NCI-H510A treated with DMSO at 0.1 percent for 48 hours (cell line): ENCODE measurements at places on chromosomes 2 and 18.

GRCh38 chr2:10402653-10403215 lies 45.4 kb downstream of the ODC1 start:
- DNase-seq, result no peak

DNA sequence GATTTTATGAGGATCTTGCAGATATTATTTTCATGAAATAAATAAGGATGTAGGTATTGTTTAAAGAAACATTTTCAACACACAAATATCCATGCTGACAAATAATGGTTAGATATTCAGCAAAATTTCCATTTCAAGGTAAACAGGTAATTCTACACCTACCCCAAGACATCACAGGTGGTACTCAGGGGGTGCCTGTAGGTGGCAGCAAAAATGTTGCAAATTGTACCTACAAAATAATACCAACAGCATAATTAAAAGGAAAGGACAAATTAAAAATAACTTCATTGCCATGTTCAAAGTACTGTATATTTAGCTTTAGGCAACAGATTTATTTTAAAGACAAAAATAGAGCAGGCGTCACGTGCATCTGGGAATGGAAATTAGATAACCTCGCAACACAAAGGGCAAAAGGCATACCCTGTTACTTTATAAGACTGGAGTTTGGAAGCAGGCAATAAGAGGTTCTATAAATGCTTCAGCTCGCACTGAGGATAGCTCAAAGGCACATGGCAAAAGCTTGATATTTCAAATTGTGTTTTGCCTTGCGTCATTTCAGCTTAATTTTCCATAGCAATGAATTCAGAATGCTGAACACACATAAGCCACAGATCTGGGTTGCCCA lies 630.5 kb downstream of the TDRD15 start:
- DNase-seq, result peak; percentile 12

DNA sequence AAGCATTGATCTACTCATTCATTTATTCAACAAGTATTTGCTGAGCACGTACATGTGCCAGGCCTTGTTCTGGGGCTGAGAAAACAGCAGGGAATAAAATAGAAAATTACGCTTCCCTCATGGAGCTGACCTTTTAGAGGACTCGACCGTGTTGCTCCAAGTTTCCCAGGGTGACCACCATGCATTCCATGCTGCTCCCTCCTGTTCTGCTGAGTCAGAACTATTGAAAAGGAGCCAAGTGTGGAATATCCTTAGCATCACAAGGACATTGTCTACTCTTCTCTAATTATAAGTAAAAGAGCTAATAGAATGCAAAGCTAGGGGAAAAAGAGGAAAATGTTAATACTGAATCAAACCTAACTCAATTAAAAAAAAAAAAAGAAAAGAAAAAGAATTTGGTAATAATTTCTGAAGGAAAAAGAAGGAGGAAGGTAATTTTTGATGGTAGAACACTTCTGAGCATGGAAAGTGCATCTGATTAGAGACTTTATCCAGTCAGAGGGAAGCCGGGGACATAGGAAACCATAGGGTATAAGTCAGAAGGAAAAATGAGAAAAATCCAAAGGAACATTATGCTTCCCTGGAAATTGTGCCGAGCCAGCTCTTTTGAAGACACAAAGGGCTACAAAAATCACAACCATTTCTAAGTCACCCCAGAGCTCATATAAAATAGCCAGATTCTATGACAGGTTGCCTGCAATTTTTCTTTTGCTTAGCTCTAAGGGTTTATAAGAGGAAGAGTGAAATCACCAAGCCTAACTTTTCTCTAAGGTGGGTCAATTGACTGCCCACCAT lies 339.4 kb downstream of the RND3 start:
- no peak for DNase-seq

- DNase-seq, result peak; percentile 77
These were observed 2.7 kb downstream of the KLHL14 start for GRCh38 chr18:32770054-32770665.

- no peak for DNase-seq
These were observed 87.5 kb downstream of the TFCP2L1 start for GRCh38 chr2:121197369-121198091.

GRCh38 chr2:239726091-239726591 lies 299.0 kb downstream of the NDUFA10 start:
- DNase-seq, result no peak

DNA sequence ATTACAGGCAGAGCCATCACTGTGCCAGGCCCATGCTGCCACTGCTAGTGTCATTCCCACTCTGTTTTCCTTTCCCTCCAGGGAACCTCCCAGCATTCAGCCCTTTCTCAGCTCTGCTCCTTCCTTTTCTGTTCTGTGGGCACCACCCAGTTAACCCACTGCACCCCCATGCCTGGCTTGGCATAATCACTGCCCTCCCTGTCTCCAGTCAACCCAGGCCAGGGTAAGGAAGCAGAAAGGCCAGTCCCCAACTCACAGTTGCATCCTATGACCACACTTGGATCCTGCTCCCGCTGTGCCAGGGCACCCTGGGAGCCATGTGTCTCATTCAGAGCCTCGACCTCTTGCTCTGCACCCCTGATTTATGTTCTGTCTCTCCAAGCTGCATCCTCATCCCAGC lies 32.2 kb downstream of the DPYSL5 start:
- no peak for DNase-seq

- no peak for DNase-seq
These were observed 1246.0 kb upstream of the ACVR2A start for GRCh38 chr2:146598791-146599190.

- DNase-seq, result no peak
These were observed 63.4 kb upstream of the ADAM23 start for GRCh38 chr2:206379886-206380285.

- no peak for DNase-seq
These were observed 88.8 kb downstream of the GFPT1 start for GRCh38 chr2:69298261-69298660.

GRCh38 chr2:134869946-134870736 lies 31.7 kb downstream of the ACMSD start:
- DNase-seq, result no peak

GRCh38 chr2:64439194-64439593 lies 14.8 kb upstream of the LGALSL start:
- peak; percentile 22 for DNase-seq

DNA sequence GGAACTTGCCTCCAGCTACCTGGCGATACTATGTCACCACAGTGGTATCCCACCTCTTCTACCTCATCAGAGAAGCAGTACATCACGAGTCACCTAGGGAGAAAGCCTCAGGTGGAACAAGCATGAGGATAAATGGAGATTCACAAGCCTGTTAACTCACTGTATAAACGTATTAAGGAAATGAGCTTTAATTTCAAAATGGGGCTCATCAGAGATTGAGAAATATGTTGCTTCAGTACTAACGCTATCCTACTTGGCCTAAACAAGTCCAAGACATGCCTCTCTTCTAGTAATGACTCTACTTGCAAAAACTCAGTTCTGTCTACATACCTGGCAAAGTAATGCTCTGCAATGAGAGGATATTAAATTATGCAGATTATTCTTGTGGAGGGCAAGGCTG lies 4.3 kb downstream of the SLC39A6 start:
- no peak for DNase-seq

DNA sequence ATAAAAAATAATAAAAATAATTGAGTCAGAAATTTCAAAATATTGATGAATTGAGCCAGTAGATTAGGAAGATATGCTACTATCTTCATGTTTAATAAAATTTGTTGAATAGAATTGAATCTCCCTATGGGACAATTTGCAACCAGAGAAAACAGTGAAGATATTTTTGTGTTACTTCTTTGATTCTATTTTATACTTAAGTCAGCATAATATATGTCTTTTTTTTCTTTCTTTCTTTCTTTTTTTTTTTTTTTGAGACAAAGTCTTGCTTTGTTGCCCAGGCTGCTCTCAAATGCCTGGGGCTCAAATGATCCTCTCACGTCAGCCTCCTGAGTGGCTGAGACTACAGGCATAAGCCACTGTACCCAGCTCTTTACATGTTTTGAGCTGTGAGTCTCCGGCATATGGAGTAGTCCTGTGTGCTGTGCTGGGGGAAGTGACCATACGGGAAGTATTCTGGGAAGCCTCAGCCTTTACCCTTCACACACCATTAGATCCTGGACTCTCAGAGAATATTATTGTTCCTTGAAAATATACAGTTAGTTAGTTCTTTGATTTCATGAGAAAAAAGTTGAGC lies 13.8 kb upstream of the IAH1 start:
- no peak for DNase-seq

DNA sequence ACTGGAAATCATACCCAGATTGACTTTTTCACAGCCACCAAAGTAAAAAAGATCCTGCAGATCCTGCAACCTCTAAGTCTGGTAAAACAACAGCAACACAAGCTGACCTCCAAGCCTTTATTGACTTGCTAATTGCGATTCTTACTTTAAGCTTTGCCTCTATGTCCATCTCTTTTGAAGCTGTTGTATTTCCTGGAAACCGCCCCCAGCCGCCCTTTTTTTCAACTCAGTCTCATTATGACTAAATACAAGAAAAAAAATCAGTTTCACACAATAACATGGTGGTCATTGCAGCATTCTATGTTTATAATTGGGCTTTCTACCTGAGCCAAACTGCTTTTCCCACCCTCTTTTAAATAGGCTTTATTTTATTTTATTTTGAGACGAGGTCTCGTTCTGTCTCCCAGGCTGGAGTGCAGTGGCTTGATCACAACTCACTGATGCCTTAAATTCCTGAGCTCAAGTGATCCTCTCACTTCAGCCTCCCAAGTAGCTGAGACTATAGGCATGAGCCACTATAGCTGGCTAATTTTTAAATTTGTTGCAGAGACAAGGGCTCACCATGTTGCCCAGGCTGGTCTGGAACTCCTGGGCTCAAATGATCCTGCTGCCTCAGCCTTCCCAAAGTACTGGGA lies 76.2 kb downstream of the MOGAT1 start:
- no peak for DNase-seq

- no peak for DNase-seq
These were observed 213.2 kb downstream of the NDUFA10 start for GRCh38 chr2:239811806-239812560.

- no peak for DNase-seq
These were observed 136.5 kb upstream of the TWIST2 start for GRCh38 chr2:238711346-238711745.

GRCh38 chr18:13407484-13407883 lies 188.9 kb downstream of the LDLRAD4 start:
- no peak for DNase-seq

- DNase-seq, result no peak
These were observed 6.2 kb downstream of the PAIP2B start for GRCh38 chr2:71220743-71221142.

DNA sequence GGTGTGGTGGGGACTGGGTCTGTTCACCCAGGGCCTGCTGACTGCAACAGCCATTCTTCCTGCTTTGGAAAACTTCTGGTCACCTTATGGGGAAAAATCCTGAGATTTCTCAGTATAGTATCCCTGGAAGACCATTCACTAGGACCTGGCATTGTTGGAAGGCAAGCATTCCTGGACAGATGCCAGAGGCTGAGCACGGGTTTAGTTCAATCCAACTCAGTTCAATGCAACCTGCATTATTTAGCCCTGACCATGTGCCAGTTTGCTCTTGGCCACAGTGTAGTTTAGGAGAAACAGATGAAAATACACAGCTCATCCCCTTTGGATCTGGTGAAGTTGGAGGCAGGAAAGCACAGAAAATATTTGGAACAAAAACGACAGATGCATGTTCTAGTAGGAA lies 95.9 kb downstream of the LPIN1 start:
- DNase-seq, result no peak

DNA sequence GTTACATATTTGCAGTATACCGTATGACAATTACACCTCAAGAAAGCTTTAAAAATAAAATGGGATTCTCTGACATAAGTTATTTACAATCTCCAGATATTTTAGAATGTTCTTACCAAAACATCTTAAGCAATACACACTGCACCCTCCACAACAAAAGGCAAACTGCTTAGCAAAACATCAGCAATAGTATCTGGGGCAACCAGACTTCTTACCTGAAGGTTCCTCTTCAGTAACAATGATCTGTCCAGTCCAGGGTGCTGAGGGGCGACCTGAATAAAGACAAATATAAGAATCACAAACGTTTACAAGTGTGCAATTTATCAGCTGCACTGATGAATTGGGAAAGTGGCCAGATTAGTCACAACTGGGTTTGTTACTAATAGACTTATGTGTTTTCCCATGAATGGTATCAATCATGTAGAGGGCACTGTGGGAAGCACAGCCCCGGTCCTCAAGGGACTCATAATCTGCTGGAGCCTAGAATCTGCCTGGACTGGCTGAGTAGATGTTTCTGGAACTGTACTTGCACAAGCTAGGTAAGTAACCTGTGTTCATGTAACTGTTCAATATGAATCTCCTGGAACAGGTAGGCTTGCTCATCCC lies 70.7 kb downstream of the MYOM1 start:
- DNase-seq, result no peak

DNA sequence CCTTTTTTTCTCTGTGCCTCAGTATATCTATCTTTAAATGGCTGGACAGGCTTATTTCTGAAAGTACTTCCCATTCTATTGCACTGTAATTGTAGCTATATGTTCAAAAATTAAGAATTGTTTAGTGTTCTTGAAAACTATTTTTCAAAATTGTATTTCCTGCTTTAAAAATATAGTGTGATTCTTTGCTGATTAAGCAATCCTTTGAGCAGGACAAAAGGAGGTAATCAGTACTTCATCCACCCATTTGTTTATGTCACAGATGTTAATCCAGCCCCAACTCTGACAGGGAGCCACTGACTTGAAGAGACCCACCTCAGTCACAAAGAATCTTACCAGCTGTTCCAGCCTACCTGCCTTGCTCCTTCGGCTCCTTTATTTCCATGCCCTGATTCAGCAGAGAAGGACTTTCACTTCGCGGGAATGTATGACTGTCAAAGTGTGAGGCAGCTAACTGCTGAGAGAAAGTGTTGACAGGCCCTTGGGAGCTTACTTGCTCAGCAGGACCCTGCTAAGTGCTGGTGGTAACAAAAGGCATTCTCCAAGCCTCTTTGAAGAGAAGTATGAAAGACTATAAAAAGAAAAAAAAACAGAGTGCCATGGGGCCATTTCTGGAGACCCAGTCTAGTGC lies 393.3 kb upstream of the CYRIA start:
- no peak for DNase-seq

DNA sequence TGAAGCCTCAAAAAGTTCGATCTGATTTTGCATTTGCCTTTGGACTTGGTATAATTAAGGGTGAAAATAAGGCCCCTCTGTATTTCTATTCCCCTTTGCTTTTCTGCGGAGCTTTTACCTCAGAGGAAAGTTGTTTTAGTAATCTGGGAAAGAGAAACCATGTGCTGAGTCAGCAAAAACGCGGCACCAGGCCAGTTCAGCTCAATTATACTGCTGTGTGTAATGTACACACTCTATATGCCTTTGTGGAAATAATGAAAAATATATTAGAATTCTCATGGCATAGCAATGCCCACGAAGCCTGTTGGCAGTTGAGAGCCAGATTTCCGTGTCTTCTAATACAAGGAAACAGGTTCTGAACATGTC lies 161.9 kb upstream of the SIX2 start:
- no peak for DNase-seq

DNA sequence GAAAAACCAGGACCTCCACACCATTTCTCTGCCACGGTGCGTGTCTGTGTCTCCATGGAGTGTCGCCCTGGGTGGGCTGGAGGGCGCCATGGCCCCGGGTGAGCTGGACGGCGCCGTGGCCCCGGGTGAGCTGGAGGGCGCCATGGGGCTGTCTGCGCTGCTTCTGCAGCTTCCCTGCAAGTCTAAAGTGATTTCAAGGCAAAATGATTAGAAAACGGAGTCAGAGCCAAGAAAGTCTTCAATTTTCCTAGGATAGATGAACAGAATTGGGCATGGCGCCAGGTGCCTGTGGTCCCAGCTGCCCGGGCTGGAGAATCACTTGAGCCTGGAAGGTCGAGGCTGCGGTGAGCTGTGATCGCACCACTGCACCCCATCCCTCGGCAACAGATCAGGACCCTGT lies 27.7 kb upstream of the NFATC1 start:
- no peak for DNase-seq

GRCh38 chr2:226447338-226448300 lies 352.0 kb downstream of the IRS1 start:
- no peak for DNase-seq
